Stimulated activated CD4-positive, alpha-beta T cell treated with anti-CD3 and anti-CD28 coated beads, Interleukin-2, amount 100 ng/mL, for 24 hours (primary cell): ENCODE measurements at places on chromosomes 7 and 10.

- DNase-seq, result no peak
Measured at GRCh38 chr7:121810831-121811672, 61.9 kb upstream of the PTPRZ1 start.

- DNase-seq, result no peak
Measured at GRCh38 chr10:60298408-60299389, 91.0 kb downstream of the ANK3 start.

DNA sequence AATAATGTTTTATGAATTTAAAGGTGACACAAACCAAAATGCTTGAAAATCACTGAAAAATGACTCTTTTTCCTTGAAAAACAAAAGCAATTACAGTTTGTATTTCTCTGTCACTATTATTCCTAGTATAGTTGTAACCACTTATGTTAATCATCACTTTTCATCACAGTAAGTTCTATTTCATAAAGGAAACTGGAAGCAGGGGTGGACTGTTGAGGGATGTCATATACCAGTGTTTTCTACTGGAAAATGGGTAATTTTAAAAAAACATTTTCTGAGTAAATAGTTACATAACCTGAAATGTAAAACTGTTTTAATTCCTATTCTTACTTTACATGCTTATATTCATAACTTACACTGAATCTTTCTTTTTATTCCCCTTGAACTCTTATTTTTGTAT is 32.2 kb upstream of the SFMBT2 start:
- DNase-seq, result no peak

DNA sequence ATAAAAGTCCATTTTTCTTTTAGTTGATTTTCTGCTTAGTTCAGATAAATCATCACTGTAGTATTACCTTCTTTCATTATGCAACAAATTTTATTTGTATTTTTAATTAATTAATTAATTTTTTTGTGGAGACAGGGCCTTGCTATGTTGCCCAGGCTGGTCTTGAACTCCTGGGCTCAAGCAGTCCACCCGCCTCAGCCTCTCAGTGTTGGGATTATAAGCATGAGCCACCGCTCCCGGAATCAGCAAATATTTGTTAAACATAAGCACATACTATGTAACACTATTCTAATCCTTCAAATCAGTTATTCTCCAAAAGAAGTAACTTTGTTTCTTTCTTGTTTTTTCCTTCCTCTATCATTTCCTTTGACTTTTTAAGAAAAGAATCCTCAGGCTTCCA is 584.8 kb upstream of the ANKRD30A start:
- DNase-seq, result no peak

DNA sequence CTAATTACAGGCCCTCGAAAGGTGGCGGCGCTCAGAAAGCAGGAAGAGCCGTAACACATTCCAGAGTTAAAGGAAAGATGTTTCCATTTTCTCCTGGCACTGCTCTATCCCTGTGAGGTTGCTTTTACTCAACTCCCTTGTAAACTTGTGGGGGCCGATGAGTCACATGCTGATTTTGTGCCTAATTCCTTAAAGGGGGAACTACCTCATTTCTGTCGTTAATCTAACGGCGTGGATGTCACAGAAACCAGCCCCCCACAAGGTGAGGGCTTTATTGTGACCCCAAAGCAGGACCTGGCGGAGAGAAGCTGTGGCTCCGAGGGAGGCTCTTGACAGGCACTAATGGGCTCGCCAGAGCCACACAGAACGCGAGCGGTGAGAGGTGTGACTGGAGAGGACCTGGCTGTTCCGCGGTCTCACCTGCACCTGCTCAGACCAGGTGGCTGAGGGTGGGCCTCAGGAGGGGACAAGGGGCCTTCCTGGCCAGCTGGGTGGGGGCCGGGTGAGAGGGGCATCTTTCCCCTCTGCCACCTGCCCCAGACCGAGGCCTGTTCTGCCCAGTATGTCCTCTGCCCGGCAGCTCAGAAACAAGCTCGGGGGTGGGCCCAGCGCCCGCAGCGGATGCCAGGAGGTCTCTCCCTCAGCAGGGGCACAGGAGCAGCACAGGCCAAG is 50.9 kb downstream of the CALML3 start:
- DNase-seq, result no peak

DNA sequence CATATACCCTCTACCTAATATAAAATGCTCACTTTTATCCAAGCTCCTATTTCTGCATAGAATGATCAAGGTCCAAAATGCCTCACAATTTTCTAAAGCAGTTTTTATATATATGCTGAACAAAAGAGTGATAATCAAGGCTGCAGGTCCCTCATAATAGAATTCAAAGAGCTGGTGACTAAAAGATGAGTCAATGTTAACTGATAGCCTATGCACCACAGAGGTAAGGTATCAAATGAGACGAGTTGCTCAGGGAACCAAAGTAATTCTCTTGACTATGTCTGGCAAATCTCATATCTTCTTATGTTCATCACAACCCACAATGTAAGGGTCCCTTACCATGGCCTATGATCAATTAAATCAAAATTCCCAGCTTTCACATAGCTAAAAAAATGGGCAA is 15.2 kb downstream of the PDZD8 start:
- no peak for DNase-seq
